ENCODE measurements at places on chromosomes 2 and 18.

- no peak for DNase-seq
Measured at GRCh38 chr2:150410809-150411208, 76.7 kb downstream of the RND3 start.

DNA sequence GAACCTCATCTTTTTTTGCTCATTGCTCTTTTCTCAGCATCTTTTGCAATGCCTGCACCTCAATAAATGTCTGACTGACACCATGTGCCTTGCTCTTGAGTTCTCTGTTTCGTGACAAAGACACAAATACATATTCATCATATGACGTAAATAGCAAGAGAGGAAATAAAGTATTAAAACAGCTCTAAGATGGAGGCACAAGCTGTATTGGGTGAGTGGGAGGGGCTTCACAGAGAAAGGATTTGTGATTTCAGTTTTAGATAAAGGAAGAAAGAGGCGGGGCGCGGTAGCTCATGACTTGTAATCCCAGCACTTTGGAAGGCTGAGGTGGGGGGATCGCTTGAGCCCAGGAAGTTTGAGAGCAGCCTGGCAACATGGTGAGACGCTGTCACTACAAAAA lies 2.9 kb downstream of the CAD start:
- DNase-seq = no peak

- DNase-seq = no peak
Measured at GRCh38 chr2:191994749-191995148, 147.9 kb upstream of the CAVIN2 start.

GRCh38 chr2:164103271-164103670 lies 367.5 kb upstream of the FIGN start:
- no peak for DNase-seq

- DNase-seq = no peak
Measured at GRCh38 chr2:64789466-64790320, 136.0 kb upstream of the SERTAD2 start.

- no peak for DNase-seq
Measured at GRCh38 chr2:40488101-40488601, 36.3 kb upstream of the SLC8A1 start.

DNA sequence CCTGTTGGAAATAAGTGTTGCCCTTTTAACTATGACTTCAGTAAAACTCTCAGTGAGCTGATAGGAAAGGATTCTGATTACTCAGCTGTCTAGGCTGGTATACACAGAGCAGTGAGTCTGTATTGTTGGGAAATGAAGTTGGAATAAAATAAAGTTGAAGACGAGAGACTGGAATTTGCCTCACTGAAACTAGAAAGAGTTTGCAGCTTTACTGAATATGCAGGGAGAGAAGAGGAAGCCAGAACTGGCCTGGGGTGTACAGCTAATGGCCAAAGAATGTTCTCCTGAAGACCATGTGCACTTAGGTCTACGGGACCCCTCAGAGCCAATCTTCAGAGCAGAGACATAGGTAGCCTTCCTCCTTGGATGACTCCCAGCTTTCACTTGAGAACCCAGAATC lies 26.5 kb downstream of the EIF4E2 start:
- no peak for DNase-seq

- DNase-seq = no peak
Measured at GRCh38 chr2:236209535-236209934, 41.3 kb upstream of the GBX2 start.

DNA sequence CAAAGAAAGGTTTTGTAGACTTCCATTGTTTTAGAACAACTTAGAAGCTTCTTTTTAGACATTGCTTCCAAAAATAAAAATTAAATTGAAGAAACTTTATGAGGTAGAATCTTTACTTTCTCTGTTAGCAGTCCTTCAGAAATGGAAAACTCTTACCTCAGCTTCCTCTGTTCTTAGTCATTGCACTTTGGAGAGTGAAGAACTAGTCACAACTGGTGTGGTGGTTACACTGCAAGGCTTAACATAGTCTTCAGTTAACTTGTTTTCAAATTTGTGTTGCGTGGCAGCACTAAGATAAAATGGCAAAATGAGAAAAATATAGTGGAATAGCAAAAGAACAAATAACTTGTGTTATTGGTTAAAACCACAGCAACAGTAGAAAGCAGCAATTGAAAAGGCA lies 332.6 kb downstream of the KIAA1328 start:
- DNase-seq = no peak

- DNase-seq = no peak
Measured at GRCh38 chr18:46555213-46555612, 101.8 kb downstream of the LOXHD1 start.

DNA sequence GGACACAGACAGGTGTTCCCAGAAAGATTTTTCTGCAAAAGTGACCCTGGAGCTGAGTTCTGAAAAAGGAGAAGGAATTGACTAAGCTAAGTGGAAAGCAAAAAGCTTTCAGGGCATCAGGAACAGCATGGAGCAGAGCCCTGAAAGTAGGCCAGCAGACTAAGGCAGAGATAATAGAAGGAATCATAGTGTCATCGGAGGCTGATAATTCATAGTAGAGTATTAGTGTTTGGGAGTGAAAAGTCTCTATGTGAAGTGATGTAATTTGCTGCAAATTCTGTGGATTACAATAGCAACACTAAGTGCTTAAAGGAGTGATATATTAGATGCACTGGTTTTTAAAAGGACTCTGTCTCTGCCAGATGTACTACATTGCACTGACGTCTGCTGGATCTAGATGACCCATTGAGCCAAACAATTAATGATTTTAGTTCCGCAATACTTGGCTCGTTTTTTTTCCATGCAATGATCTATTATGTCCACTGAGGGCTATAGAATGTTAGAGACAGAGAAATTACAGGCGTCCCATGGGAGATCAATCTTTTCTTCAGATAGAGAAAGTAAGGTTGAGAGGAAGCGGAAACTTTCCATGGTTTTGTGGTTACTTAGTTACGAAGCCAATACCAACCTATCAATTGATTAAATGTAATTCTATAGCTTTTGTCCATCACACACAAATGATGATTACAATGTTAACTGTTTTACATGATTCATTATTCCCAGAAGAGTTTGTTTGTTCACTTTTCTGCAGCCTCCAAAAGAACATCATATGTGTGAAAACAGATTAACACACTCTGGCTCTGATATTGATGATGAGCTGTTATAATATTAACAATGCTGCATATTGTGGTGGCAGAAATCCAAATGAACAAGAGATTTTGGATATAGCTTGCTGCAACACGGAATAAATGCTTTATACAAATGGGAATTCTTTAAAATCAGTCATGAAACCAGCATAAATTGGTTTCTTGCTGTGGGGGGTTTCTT lies 143.7 kb downstream of the MC4R start:
- DNase-seq = no peak

DNA sequence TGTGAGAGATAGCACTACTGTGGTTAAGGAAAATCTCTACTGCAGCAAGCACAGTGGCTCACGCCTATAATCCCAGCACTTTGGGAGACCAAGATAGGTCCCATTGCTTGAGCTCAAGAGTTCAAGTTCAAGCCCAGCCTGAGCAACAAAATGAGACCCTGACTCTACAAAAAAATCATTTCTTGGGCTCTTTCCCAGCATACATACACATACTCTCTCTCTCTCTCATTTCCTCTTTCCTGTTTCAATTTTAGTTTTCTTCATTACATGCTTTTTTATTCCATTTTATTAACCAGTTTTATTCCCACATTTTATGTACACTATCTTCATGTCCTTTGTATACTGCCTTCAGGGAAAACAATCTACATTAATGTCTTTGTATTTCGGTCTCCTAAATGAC lies 14.6 kb downstream of the WDR33 start:
- DNase-seq = no peak

- no peak for DNase-seq
Measured at GRCh38 chr18:9103376-9103873, 926 bp downstream of the NDUFV2 start.

DNA sequence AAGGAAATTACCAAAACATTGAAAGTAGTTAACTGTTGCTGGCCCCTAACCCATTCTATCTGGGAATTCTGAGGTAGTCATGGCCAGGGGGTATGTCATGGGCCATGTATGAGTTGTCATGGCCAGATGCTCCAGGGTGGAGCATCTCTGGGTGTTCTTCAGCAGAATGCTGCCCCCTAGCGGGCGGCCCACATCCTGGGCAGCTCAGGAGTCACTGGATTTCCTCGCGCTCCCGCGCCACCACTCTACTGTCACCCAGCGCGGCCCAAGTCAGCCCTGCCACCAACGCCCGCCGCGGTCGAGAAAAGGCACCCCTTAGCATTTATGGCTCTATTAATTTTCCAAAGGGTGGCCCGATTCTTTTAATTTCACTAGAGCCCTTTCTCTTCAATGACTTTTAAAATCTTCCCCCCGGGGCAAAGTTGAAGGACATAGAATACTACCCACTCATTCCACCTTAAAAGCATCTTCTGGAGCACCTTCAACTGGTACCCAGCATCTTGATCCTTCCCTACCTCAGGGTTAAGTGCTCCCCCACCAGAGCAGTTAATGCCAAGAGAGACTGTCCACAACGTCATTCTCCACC lies 41.6 kb downstream of the PKDCC start:
- peak; percentile 84 for DNase-seq

- no peak for DNase-seq
Measured at GRCh38 chr2:5227062-5227699, 465.0 kb upstream of the SOX11 start.

DNA sequence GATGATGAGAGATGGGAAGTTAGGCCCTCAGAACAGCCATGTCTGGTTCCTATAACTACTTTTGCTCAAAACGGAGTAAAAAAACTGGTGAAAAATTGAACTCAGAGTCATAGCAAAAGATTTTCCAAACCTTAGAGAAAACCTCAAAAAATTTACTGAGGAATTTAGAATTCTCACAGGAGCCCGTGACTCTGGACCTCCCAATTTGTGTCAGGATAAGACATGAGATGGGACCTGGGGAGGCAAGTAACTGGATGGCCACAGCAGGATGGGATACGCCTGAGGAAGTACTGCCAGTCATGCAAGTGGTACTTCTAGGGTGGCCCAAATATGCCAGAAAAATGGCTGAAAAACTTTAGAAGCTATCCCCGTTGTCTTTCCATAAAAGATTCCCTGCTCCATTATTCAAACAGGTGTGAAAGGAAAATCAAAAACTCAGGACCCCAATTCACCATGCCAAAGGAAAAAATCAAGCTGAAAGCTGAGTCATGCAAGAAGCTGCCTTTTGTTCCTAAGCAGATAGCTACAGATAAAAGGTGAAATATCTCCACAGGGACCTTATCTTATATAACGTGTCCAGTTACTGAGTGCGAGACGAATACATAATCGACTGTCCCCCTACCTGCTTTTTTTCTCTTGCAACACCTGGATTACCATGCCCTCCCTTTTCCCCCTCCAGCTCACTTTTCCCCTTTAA lies 34.1 kb upstream of the LIPG start:
- DNase-seq = no peak

GRCh38 chr2:46580416-46580815 lies 101.1 kb downstream of the TMEM247 start:
- no peak for DNase-seq

DNA sequence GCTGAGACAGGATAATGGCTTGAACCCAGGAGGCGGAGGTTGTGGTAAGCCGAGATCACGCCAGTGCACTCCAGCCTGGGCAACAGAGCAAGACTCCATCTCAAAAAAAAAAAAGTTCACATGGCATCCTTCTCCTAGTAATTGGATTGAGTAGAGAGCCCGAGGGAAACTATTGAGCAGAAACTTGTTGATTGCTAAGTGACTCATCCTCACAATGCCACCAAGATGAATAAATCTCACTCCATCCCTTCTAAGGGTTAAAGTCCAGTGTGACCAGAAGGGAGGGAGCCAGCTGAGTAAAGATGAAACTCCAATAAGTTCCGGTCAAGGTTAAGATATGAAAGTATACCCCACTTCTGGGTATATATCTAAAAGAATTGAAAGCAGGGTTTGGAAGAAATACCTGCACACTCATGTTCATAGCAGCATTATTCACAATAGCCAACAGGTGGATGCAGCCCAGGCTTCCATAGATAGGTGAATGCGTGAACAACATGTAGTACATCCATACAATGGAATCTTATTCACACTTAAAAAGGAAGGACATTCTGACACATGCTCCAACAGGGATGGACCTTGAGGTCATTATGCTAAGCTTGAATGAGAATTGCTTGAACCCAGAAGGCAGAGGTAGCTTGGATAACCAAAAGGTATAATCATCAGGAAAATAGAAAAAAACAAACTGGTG lies 13.0 kb upstream of the FHL2 start:
- DNase-seq = no peak

- no peak for DNase-seq
Measured at GRCh38 chr2:99377879-99378278, 40.7 kb downstream of the EIF5B start.

DNA sequence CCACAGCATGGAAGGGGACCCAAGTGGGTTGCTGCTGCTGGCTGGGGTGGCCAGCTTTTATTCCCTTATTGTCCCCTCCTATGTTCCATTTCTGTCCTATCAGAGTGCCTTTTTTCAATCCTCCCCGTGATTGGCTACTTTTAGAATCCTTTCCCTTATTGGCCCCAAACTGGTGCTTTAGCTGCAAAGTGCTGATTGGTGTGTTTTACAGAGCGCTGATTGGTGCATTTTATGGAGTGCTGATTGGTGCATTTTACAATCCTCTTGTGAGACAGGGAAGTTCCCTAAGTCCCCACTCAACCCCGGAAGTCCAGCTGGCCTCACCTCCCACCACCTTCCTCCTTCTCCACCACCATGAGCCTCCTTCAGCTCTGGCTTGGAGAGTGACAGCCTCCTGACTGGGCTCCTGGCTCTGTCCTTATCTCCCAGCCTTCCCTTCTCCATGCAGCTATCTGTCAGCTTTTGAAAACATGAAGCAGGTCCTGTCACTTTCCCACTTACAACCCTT lies 20.7 kb upstream of the PLB1 start:
- no peak for DNase-seq

- peak; percentile 13 for DNase-seq
Measured at GRCh38 chr2:119468154-119468955, 36.7 kb downstream of the TMEM37 start.

GRCh38 chr2:161228511-161229240 lies 68.4 kb downstream of the TANK start:
- no peak for DNase-seq

DNA sequence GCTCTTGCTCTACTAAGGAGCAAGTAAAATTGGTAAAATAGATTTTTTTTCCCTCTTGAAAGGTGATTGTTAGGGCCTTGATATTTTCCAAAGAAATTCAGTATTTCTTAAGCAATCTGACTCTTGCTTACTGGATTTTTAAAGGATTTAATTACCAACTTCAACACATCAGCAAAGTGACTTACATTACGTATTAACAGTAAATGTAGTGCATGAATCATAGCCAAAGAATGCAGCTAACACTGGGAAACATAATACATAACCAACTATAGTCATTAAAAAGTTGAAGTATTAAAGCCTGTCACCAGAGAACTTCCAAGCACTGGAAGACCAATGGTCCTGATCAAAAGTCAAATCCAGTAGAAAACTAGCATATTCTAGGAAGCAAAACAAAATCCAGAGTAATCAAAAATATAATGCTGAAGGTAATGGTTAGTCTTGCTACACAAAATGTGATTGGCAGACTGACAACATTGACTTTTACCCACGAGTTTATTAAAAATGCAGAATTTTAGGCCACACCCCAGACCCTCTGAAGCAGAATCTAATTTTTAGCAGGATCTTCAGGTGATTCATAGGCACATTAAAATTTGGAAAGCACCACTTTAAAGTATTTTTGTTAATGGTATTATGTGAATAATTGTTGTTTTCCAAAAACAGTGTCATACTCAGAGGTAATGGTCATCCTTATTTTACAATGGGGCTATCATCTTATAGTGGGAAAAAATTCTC lies 31.8 kb upstream of the CAVIN2 start:
- no peak for DNase-seq

GRCh38 chr18:66638856-66639629 lies 35.2 kb upstream of the CDH19 start:
- DNase-seq = no peak

GRCh38 chr2:10558281-10559030 lies 110.3 kb upstream of the ODC1 start:
- DNase-seq = no peak

- DNase-seq = no peak
Measured at GRCh38 chr2:241724259-241724974, 10.0 kb upstream of the D2HGDH start.
